ENCODE measurements at places on chromosomes 2 and 18. TPM values are rescaled to one million over a fixed set of nuclear protein-coding genes. Genes with fewer than 3 reads are reported as not detected.

Gene ACVR1C
- not detected for total RNA-seq

Gene TSPYL6
- not detected for total RNA-seq

Gene HOXD3
- total RNA-seq: 1.5 TPM

Gene DNAJC5G
- not detected for total RNA-seq

Gene TMEM169
- not detected for total RNA-seq

Gene IGFBP5
- 3.8 TPM for total RNA-seq

Gene LYG2
- total RNA-seq: not detected

Gene ARHGAP15
- not detected for total RNA-seq

Gene POTEI
- 0.13 TPM for total RNA-seq

Gene CGREF1
- 29.1 TPM for total RNA-seq

Gene GAL3ST2
- 1.7 TPM for total RNA-seq

Gene MAPK4
- not detected for total RNA-seq

Gene LYPD6
- 0.94 TPM for total RNA-seq

Gene CHRNG
- not detected for total RNA-seq

Gene FEV
- total RNA-seq: not detected

Gene RTKN
- total RNA-seq: 12.7 TPM

Gene GPR45
- total RNA-seq: not detected

Gene UGT1A5
- total RNA-seq: not detected

Gene NEU4
- not detected for total RNA-seq

Gene ANO7
- total RNA-seq: not detected

Gene NOSTRIN
- 0.35 TPM for total RNA-seq

All from MG63 (cell line).